Gastroesophageal sphincter (tissue), 4 donors: ENCODE measurements at places on chromosomes 11 and 22.

DNA sequence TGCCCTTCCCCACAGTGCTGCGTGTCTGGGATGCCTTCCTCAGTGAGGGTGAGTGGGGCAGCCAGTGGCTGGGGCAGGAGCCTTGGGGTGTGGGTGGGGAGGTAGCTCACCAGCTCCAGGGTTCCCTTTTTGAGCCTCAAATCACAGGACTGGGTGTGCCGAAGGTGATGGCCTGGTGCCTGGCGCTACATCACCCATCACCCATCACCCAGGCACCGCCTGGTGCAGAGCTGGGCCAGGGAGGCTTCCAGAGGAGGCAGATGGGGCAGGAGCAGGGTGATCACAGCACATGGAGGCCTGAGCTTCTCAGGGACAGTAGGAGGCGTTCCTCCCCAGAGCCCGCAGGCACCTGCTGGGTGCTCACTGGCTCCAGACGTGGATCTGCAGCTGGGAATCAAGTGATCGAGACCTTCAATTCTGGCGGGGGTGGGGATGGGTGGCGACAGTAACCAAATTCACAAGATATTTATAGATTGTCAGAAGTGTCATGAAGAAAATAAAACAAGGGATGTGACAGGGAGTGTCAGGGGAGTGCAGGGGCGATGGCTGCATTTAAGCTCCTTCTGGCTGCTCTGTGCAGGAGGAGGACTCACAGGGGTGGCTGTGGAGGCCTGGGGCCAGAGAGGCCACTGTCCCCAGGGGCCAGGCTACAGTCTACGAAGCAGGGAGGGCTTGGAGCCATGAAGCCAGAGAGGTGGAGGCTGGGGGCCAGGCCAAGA is 3.2 kb downstream of the TBC1D10C start:
- ATAC-seq, result no peak

- peak; percentile 5 for ATAC-seq
These were observed 862 bp downstream of the TPP1 start for GRCh38 chr11:6618117-6619003.

DNA sequence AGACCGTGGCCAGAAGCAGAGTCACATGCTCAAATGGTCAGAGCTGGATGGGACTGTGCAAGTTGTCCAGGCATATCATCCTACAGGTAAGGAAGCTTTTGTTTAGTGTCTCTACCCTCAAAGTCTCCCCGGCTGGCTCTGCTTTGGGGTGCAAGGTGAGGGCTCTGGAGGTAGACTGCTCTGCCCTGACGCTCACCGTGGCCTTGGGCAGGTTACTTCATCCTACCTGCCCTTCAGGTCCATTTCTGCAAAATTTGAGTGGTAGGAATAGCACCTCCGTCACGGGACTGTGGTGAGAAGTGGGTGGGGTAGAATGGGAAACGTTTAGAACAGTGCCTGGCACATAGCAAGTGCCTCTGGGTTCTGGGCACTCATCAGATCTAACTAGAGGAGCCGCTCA is 42.2 kb downstream of the NAT10 start:
- ATAC-seq, result no peak

- ATAC-seq, result no peak
These were observed 1.0 kb downstream of the LYVE1 start for GRCh38 chr11:10567446-10567845.

GRCh38 chr11:112810951-112811350 is 150.3 kb upstream of the NCAM1 start:
- ATAC-seq, result no peak

DNA sequence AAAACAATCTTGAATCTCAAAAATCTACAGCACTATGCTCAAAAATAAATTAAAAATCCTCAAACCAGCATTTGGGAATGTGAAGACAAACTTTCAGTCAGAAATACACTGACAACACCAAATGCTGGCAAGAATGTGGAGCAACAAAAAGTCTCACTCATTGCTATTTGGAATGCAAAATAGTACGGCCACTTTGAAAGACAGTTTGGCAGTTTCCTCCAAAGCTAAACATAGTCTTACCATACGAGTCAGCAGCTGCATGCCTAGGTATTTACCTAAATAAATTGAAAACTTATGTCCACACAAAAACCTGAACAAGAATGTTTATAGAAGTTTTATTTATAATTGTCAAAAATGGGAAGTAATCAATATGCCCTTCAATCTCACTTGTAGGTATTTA is 904.2 kb upstream of the LRRC4C start:
- no peak for ATAC-seq

DNA sequence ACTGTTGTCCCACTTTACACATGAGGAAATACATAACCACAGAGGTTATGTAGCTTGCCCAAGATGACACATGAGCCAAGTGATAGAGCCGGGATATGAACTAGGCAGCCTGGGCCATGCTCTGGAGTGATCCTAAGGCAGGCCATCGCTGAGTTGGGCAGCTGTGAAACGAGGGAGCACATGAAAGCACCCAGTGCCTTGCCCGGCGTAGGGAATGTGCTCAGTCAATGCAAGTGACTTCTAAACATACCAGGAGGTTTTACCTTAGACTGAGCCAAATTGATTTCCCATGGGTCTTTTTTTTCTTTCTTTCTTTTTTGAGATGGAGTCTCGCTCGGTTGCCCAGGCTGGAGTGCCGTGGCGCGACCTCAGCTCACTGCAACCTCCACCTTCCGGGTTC is 10.5 kb downstream of the GRIK4 start:
- ATAC-seq, result no peak

DNA sequence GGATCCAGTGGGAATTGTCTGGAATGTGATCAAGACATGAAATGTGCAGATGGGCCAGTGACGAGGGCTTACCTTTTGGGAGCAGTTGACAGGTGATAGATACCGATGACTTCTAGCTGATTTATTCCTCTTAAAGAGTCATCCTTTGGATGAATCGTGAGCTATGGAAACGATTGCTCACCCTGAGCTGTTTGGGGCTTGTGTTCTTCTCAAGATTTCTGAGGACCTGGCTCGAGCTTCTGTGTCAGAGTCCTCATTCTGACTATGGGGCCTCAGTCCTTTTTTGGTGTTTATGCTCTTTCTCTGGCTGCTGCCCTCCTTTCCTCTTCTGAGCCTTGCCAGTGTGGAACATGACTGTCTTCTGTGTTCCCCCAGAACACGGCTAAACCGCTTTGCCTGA is 11.9 kb upstream of the AMPD3 start:
- no peak for ATAC-seq

GRCh38 chr11:82969811-82970210 is 68.3 kb downstream of the DDIAS start:
- ATAC-seq, result no peak

DNA sequence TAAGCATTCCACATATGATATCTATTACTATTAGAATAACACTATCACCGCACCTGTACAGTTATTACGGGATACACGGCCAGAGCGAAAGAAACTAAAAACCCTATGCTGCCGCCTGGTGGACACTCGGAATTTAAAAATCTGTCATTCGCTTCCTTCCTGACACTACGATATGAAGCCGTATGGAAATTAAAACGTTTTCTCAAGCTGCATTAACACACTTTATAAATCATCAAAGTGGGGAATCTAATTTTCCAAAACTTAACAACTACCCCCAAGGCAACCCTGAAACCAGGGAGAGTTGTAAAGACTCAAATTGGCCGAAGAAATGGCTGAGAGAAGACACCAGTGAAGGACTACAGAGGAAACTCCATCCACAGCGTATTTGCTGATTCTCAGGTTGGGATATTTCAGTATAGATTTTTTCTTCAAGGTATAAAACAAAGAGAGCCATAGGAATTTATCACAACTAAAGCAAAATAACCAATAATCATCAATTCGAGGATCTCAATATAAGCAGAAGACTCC is 1.4 kb downstream of the CCDC73 start:
- peak; percentile 51 for ATAC-seq

DNA sequence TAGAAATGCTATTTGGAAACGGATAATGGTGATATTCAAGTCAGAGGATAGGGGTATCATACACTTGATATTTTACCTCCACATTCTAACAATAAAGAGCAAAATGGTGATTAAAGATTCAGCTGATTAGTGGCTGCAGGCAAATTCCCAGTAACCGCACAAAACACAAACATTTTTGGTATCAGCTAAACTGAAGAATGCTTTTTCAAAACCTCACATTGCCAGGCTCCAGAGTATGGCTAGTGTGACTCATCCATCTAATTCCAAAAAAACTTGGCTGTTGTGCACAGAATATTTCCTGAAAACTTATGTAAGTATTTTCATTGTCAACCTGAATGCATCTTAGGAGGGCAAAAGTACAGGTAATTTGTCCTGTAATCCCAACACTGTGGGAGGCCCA is 10.9 kb downstream of the SRPRA start:
- ATAC-seq, result no peak

- no peak for ATAC-seq
These were observed 1.0 kb downstream of the RTN3 start for GRCh38 chr11:63682066-63683021.

DNA sequence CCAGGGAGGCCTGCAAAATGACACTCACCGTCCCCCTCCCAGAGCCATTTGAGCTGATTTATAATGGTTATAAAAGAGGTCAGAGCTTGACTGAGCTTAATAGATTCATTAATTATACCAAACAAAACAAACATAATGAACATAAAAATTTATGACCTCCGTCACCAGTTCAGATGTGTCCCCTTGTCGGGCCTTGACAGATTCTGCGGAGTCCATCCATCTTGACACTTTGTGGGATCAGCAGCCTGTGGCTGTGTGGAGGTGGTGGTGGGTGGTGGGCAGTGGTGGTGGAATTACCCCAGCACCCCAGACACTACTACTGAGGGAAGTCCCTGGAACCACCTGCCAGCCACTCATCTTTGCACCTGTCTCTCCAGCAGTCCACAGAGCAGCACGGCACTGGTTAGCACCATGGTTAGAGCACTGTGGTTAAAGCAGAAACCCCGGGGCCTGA is 83.5 kb downstream of the DSCAML1 start:
- ATAC-seq, result no peak

- ATAC-seq, result no peak
These were observed 314.6 kb downstream of the LARGE1 start for GRCh38 chr22:33605666-33606065.

DNA sequence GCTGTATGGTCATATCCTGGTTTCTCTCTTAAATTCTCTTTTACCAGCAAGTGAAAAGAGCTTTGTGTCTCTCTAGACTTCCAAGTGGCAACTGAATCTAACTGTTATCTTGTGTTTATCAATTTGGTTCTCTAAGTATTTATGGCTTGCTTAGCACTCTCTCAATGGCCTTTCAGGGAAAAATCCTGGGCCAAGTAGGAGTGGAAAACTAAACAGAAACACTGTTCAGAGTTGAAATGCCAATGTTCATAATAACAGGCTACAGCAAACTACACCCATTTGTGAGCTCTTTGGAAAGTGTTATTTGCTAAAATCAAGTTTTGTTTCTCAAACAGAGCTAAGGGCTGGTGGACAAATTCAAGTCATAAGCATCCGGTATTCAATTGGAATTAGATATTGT is 10.1 kb downstream of the MMP12 start:
- ATAC-seq, result no peak

DNA sequence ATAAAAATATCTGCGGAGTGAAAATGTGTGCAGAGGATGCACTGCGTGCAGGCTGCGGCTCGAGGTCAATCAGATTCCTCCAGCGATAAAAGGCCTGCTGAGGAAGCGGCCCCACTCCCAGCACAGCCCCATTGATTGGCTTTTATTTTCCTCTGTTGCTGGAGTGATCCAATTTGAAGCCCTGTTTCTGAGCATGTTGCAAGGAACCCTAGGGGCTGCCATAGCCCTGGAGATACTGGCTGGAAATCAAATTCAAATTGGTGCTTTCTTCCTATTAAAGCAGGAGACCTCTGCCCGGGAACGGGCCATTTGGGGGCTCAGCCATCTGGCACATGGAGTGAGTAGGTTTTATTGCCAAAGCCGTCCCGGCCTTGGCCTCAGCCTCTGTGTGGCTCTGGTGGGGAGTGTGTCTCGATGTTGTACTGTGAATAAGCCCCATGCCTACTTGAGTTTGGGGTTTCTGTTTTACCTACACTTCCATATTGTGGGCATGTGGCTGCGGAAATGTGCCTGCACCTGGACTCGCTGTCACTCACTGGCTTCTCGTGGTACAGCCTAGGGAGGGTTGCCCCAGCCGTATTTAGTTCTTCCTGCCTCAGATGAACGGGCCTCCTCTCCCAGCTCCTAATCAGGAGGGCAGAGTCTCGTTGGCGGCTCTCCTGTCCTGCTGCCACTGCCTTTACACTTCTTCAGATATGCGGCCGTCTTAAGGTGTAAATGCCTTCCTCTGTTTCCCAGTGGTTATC is 25.6 kb downstream of the PARVB start:
- peak; percentile 25 for ATAC-seq

- ATAC-seq, result no peak
These were observed 4.2 kb upstream of the ANO1 start for GRCh38 chr11:70073871-70074371.

DNA sequence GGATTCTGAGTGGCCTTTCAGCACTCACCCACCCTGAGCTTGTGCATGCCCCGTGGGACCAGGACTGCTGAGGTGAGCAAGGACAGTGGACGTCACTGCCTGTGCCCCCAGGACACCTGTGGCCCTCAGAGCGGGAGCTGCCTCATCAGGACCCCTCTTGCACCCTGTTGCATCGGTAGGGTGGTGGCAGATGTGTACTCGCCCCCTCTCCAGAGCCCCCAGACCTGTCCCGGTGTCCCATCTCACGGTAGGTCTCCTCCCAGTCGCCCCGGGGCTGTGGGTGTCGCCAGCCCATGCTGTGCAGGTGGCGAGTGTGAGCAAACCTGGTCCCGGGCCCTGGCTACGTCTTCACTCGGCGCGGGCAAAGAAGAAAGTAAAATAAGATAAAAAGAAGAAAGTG is 374.2 kb downstream of the TBC1D22A start:
- ATAC-seq, result no peak

DNA sequence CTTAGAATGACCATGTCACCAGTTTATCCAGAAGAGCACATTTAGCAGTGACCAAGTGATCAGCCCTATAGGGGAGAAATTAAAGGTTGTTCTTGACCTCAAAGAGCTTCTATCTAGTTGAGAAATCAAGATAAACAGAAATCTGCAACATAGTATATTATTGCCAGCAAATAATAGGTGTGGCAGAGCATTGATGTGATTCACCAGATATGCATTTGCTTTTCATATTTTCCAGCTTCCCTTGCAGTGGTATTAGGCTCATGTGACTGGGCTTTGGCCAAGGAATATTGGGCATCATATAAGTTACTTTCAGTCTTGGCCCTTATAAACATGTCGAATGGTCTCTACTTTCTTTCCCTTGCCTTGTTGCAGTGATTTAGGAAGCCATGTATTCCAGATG is 34.5 kb downstream of the COMMD9 start:
- no peak for ATAC-seq

DNA sequence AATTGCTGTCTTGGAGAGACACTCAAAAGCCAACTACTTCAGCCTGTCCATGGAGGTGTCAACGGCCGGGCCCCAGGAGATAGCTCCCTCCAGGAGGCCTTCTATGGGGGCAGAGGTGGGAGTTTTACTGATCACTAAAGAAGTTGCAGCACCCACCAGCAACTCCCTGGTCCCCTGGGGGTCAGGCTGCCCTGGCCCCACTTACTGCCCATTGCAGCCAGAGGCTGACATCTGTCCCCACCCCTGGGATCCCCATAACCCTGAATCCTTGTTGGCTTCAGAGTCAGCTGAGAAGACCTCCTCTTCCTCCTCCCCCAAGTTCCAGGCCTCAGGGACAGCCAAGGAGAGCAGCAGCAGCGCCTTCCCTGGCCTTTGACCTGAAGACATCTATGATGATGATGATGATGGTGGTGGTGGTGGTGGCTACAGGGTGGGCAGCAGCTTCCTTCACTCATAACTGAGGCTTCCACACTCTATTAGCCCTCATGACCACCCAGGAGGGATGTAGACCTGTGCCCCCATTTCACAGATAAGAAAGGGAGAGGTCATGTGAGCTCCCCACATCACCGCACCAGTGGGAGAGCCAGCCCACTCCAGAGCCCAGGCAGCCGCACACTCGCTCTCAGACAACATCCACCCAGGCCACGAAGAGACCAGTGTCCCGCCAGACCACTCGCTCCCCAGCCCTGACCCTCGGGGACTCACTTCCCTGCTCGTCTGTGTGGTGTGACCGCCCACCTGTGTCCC is 43.8 kb upstream of the FGF3 start:
- ATAC-seq, result no peak
